Hematopoietic multipotent progenitor cell treated with erythropoietin and hydrocortisone succinate and interleukin-3 and kit ligand, for 8 days (in vitro differentiated cells): ENCODE measurements at places on chromosomes 5 and 9.

- peak; percentile 55 for DNase-seq
Observed at GRCh38 chr9:133199648-133200321, 9.3 kb downstream of the OBP2B start.

DNA sequence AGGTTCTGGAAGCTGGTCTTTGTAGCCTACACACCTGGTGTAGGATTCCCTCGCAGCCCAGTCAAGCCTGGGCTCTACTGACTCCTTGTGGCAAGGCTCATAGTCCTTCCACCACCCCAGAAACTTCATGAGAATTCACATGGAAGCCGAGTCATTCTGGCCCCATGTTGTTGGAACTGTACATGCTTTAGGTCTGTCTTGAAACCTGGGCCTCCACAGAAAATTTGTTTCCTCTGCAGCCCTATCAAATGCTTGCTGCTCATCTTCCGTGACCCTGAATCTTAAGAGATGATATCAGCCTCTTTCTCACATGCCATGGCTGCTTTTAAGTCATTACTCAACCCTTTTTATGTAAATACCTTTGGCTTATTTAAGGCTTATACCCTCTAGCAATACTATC lies 113.4 kb upstream of the GRHPR start:
- peak; percentile 35 for DNase-seq

DNA sequence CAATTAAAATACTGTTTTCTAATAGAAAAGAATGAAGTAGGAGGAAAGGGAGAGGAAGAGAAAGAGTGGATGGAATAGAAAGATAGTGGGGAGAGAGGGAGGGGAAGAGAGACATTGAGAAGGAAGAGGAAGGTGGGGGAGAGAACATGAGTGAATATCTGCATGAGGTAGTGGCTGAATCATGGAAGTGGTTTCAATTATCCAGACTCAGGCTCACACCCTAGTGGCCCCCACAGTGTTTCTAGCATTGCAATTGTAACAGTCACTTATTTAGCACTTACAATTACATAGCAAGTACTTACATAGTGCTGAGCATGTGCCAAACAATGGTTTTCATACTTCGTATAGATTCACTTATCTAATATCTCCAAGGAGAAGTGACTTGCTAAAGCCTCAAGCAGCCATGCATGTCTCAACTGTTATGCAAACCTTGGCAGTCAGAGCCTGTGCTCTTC lies 72.7 kb downstream of the CAST start:
- DNase-seq = peak; percentile 58

DNA sequence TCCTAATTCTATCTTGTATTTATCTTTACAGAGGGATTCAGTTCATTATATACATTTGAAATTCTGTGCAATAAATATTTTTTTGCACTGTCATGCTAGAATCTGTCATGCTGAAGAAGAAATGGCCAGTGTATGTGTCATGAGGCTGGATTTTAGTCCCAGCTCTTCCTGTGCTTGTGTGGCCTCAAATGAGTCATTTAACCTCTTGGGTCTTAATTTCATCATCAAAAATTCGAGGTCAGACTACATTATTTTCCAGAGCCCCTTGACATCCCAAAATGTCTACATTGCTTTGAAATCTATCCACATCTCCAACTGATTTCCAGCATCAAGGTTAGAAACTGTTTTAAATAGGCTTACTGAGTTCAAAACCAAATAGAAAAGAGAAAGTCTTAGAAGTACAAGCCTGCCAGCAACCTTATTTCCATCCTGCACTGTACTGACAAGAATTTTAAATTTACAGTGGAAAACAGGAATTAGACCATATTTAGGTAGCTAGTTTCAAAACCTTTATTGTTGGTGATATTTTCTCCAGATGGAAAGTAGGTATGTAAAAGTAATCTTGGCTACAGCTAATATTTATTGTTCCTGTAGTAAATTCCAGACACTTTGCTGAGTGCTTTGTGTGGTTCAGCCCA lies 96.7 kb upstream of the MAMDC2 start:
- no peak for DNase-seq

DNA sequence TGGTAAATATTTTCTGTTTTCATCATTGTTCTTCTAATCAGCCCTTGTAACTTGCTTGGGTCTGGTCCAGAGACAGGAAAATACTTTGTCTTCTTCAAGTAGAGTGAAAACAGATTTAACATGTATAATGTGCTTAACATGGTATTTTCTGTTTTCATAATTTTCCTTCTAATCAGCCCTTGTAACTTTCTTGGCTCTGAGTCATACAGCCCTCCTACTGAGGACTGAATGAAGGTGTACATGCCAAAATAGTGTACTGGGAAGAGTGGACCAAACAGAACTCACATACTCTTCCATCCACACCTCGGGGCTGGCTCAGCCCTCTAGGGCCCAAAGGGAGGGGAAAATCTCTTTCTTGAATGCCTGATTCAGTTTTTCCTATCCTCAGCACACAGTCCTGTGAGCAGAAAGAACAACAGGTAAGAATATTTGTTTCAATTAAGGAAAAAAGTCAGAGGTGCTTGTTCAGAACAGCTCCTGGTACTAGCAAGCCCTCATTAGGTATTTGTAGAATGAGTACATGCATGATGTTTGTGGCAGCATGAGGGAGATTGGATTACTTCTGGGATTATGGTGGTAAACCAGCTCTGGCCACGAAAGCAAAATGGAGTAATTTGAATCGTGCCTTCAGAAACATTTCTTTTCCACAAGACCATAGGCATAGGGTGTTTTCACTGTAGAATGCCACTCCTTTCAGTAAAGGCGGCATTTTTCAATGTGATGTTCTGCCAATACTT lies 24.2 kb upstream of the MACIR start:
- no peak for DNase-seq

DNA sequence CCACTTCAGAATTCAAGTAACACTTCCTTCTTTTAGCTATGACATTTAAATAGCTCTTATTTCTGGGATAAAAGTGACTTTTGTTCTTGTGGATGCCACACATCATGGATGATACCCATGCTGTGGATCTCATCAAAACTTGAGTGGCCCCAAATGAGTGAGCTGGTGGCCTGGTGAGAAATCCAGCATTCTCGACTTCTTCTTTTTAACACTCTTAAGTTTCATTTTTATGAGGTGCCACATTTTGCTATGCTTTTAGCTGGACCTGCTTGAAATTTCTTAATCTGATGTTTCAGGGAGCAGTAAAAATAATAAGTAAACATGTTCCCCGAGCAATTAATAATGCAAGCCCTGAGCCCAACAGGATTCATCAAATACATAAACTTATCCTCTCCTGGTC lies 384.8 kb upstream of the MEF2C start:
- DNase-seq = no peak
